Cardiac fibroblast (primary cell): ENCODE measurements at places on chromosomes 3 and 15.

DNA sequence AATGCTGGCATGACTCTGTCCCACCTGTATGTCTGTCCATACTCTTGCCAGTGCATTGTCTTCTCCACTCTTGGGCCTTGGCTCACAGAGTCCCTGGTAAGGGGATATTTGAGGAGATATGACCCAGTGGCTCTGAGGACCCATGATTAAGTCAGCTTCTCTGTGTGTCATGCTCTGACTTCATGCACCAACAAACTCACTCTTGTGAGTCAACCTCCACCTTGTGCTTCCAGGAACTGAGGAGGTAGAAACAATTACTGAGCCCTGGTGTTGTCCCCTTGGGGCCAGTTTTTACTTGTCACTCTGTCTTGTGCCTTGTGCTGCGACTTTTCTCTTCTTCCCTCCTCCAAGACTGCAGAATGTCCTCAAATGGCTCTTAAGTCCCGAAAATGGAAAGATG lies 127.1 kb downstream of the ABHD5 start:
- no peak for DNase-seq

- DNase-seq: no peak
Measured at GRCh38 chr3:42214565-42215283, 51.3 kb downstream of the CCK start.

- DNase-seq: no peak
Measured at GRCh38 chr3:171066206-171066605, 39.7 kb upstream of the SLC2A2 start.

- DNase-seq: no peak
Measured at GRCh38 chr3:185717627-185718402, 107.0 kb downstream of the IGF2BP2 start.

DNA sequence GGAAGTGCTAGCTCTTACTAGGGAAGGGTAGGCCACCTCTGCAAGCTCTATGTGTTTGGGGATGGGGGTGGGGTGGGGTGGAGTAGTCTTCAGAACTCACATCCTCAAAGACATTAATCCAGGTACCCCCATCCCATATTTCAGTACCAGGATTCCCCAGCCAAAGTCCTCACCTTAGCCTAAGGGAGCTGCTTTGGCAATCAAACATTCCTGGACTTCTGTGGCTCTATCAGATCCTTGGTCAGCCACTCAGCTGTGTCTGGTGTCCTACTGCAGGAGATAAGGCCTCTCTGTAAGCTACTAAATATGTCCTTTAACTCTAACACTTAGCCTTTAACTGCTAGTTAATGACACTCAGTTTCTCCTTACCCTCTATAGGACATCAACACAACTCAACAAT lies 26.9 kb downstream of the FAM240A start:
- no peak for DNase-seq

DNA sequence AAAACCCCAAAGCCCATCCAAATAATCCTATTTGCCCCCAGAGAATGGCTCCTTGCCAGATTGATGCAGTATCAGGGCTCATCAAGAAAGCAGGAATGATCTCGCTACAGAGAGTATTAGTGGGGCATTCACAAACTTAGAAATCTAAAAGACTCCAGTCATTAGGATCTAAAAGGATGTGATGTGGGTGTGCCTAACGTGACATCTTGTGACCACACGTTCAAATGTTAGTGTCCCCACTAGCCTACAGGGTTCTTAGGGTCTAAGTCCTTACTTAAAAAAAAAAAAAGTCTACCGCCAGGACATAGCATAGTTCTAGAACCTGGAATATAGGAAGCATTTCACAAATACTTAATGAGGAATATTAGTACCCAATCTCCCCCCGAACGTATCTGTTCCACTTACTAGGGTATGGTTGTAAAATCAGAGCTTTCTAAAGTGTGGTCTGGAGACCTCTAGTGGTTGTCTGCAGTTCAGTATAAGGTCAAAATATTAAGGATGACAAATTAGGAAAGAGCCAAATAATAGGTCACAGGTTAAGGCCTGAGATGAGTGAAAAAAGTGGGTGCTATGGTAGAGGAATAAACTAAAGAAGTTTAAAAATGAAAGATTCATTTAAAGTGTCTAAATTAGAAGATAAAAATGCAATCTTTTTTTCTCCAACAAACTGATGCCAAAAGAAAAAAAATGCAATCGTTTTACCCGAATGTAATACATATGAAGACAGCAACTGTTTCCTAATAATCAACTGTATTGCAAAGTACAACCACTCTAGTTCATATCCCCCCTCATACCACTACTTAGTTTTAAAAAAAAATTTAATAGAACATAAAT lies 4.2 kb upstream of the CHRM5 start:
- peak; percentile 69 for DNase-seq

- peak; percentile 79 for DNase-seq
Measured at GRCh38 chr3:111895071-111895470, 36.0 kb downstream of the PHLDB2 start.

DNA sequence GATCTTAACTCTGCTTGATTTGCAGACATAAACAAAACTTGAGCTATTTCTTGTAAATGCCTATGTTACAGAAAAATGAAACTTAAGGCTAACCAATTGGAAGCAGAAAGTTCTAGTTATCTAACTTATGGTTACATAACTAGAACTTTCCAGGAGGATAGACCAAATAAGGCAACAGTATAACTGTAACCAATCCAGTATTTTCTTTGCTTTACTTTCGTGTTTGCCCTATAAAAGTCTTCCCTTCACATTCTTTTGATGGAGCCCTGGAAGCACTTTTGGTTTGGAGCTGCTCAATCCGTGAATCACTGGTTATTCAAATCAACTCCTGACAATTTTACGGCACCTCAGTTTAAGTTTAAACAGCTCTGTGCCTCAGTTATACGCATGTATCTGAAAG lies 164.6 kb downstream of the SUCLG2 start:
- no peak for DNase-seq

DNA sequence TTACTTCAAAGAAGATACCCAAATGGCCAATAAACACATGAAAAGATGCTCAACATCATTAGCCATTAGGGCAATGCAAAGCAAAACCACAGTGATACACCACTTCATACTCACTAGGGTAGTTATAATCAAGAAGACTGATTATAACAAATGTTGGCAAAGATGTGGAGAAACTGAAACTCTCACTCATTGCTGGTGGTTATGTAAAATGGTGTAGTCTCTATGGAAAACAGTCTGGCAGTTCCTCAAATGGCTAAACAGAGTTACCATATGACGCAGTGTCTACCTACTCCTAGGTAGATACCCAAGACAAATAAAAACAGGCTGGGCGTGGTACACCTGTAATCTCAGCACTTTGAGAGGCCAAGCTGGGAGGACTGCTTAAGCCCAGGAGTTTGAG lies 3.5 kb upstream of the ZFAND6 start:
- no peak for DNase-seq

DNA sequence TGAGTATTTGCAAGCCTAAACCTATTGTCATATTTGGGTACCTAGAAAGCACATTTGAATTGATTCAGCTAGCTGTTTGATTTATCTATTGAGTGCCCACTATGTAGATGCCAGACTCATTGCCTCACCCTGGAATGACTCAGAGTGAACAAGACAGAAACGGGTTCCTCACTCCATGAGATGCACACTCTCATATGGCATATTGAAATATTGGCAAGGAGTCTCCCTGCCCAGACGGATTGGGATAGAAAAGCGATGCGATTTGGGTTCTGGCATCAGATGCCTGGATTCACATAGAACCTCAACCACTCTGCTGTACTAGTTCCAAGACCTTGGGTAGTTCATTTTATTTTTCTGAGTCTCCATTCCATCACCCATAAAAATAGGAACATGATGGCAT lies 22.5 kb downstream of the LRRN1 start:
- no peak for DNase-seq

DNA sequence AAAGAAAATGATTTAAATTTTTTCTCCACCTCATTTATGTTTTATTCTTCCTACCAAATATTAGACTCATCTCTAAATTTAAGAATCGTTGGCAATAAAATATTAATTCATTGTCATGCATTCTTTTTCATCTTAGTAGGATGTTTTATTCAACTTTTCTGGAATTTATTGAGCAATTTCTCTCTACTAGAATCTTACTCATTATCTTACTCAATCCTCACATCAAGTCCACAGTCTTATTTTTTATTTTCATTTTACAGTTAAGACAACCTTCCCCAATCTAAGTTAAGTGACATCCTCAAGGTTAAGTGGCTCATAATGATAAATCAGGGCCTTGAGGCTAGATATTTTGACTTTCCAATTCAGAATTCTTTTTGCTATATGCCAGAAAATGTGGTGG lies 15.9 kb upstream of the ALDH1A2 start:
- DNase-seq: peak; percentile 51

DNA sequence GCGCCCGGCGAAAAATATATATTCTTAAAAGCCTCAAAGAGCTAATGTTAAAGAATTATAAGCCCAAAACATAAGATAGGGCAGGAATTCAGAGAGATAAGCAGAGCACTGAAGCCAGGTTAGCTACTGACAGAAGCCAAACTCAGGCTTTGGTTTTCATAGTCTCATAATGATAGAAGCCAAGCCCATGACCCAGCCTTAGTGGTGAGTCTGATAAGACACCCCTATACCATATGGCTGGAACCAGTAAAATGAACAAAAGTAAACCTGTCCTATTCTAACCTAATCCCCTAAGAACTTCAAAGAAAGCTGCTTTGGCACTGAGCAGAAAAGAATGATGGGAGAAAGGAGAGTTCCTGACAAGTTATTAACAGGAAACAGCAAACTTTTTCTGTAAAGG lies 25.9 kb downstream of the MYO9A start:
- DNase-seq: no peak

DNA sequence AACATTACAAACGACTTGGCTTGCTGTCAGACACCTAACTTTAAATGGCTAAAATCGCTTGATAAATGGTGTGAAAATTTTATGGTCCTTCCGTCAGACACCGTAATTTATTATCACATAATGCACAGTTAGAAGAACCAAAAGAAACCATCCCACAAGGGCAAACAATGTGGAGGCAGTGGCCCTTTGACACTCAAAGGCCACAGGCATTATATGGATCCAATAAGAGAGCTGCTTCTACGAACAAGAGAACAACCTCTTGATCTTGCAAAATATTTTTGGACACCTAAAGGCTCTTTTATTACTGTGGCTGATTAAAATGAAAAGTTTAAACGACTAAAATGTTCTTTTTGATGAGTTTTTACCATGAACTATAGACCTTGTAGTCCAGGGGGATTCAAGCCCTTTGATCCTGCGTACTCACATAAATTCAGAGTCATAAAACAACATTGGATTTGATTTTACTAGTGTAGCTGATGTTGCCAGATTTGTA lies 202.8 kb downstream of the FMN1 start:
- no peak for DNase-seq

DNA sequence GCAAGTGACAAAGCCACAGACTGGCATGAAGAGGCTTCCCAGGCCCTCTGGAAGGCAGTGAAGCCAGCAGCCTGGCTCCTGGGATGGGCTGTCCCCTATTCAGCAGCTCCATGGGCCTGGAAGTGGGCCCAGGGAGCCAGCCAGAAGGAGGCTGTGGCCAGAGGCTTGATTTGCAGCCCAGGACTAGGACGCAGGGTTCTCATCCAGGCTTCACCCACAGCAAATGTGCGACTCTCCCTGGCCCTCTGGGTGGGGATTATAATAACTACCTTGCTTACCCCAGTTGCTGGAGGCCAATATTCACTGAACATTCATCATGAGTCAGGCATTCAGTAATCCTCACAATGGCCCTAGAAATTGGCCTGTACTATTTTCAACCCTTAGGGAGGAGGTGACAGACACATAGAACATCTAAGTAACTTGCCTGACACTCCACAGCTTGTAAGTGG lies 24.6 kb upstream of the SRP14 start:
- peak; percentile 26 for DNase-seq

- no peak for DNase-seq
Measured at GRCh38 chr3:29022976-29023375, 257.9 kb upstream of the RBMS3 start.

DNA sequence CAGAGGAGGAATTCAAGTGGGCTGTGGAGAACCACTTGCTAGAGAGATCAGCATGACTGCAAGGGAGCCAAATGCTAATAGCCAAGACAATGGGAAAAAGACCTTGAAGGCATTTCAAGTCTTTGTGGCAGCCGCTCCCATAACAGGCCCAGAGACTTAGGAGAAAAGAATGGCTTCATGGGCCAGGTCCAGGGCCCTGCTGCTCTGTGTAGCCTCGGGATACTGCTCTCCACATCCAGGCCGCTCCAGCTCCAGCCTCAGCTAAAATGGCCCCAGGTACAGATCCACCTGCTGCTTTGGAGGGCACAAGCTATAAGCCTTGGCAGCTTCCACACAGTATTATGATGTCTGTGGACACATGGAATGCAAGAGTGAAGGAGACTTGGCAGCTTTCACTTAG lies 157.7 kb downstream of the NECTIN3 start:
- no peak for DNase-seq

- DNase-seq: no peak
Measured at GRCh38 chr3:187027531-187028278, 97.4 kb downstream of the ST6GAL1 start.

GRCh38 chr3:83460052-83460451 lies 1498.7 kb upstream of the CADM2 start:
- no peak for DNase-seq

GRCh38 chr3:45981346-45982074 lies 14.1 kb downstream of the FYCO1 start:
- peak; percentile 24 for DNase-seq

GRCh38 chr3:127497166-127497565 lies 93.4 kb downstream of the TPRA1 start:
- DNase-seq: no peak

DNA sequence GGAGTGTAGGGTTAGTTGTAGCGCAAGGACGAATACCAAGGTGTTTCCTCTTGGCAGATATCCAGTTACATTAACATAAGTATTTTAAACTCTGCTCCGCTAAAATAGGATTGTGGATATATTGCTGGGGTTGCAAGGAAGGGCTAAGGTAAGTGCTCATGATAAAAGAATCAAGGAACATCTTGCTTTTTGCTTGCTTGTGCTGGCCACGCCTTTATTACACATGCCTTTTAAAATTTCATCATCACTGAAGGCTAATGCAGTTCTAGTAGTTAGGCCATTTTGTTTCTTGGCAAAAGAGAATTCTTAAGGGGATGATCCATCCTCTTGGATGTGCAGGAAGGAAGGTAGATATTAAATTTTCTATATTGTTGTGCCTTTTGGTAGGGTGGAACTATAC lies 415.6 kb upstream of the TPM1 start:
- no peak for DNase-seq

DNA sequence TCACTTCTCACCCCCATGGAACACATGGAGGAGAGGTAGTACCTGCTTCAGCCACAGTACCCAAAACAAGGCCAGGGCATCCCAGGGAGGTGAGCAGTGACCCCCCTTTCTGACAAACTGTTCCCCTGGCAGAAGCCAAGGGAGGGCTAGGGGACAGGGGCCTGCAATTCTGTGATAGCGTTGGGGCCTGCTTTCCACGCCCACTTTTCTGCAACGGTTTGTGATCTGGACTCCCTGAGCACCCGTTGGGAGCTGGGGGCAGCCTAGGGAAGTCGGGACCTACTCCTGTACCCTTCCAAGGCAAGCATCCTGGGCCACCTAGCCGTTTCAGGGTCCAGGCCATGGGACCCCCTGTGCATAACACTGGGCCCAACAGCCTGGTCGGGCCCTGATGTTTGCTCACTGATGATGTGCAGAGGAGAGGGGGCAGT lies 996 bp upstream of the DNAJA4 start:
- no peak for DNase-seq
